Naive thymus-derived CD4-positive, alpha-beta T cell (primary cell): ENCODE measurements at places on chromosomes 5 and 9. TPM values are rescaled to one million over a fixed set of nuclear protein-coding genes. Genes with fewer than 3 reads are reported as not detected.

- DNase-seq, result no peak
Observed at GRCh38 chr5:157592594-157592993, 17.0 kb upstream of the ADAM19 start.

DNA sequence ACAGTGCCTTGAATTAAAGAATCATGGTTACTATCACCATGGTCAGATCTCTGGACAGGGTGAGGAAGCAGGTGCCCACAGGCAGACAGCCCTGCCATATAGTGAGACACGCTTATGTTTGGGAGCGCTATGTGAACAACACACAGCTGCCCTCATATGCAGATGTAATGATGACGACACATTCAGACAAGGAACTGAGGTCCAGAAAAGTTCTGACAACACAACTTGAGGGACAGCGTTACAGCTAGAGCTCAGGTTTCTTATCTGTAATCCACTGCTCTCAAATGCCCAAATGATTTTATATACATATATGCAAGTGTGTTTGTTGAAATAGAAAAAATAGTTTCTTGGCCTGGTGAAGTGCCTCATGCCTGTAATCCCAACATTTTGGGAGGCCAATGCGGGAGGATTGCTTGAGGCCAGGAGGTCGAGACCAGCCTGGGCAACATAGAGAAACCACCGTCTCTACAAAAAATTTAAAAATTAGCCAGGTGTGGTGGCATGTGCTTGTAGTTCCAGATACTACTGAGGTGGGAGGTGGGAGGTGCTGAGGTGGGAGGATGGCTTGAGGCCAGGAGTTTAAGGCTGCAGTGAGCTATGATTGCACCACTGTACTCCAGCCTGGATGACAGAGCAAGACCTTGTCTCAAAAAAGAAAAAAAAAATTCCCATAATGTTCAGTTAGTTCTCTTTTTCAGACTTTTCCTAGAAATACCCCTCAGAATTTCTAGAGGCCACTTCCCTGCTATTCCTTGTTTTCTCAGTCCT lies 423.2 kb downstream of the RAB3C start:
- no peak for DNase-seq

DNA sequence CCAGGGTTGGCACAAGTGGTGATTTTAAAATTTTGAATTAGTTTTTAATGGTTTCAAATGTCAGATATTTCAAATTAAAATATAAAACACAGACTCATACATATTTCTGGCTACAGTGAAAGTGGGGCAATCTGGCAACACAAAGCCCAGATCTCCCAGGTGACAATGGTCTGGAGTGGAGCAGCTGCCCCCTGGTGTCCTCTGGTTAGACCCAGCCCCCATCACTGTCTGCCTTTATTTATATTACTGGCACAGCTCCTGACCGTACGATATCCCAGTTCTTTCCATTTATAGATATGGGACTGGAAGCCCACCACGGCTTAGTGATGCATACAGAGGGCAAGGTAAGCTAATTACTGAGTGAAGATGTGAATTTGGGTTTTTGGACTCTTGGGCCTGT lies 37.3 kb downstream of the MACIR start:
- DNase-seq, result no peak

DNA sequence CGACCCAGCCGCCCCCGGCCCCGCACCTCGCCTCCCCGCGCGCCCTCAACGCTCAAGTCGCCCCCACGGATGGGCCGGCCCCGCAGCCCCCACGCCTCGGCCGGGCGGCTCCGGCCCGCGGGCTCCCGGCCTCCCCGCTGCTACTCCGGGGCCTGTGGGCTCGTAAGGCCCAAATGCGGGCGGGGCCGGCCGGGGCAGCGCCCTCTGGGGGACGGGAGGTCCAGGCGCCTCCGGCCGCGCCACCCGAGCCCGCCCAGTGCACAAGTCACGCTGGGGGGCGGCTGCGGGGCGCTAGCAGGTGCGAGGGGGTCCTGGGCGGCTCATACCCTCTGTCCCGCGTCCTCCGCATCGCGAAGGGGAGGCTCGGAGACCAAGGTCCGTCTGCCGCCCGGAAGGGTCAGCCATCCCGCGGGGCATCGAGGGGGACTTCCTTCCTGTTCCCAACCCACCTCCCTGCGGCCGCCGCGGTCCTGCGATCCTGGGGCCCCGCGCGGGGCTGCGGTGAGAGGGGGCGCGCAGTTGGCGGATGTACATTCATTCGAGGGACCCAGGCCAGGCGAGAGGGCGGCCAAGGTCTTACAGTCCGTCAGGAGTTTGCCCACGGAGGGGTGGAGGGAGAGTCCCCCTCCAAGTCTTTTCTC lies at the start of gene CIZ1:
Gene CIZ1 (minus strand): TSS at position 167 of the 641 bp plus-strand sequence. CDS start 715 bp downstream, outside the sequence.
- DNase-seq, result peak; percentile 60

DNA sequence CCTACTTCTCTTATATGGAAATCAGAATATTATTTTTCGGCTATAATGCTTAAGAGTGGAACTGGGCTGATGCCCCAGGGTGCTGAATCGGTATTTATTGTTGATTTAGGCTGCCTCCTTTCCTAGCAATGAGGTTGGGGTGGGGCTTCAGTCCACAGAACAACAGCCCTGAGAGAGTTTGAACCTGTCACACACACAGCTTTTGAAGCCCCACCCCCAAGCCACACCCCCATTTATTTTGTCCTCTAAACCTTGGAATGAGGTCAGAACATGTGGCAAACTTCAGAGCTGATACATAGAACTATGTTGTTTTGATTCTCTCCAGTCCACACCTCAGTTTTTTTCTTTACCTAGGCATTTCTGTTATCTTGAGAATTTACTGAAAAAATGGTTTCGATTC lies 51.7 kb upstream of the CAMK4 start:
- DNase-seq, result no peak

Gene GDA
- total RNA-seq, result not detected
